ENCODE measurements at places on chromosomes 6 and 20.

DNA sequence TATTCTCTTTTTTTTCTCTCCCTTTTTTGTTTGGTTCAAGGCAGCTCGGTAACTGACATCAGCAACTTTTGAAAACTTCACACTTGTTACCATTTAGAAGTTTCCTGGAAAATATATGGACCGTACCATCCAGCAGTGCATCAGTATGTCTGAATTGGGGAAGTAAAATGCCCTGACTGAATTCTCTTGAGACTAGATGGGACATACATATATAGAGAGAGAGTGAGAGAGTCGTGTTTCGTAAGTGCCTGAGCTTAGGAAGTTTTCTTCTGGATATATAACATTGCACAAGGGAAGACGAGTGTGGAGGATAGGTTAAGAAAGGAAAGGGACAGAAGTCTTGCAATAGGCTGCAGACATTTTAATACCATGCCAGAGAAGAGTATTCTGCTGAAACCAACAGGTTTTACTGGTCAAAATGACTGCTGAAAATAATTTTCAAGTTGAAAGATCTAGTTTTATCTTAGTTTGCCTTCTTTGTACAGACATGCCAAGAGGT lies 10.6 kb downstream of the HEY2 start:
- no peak for DNase-seq

DNA sequence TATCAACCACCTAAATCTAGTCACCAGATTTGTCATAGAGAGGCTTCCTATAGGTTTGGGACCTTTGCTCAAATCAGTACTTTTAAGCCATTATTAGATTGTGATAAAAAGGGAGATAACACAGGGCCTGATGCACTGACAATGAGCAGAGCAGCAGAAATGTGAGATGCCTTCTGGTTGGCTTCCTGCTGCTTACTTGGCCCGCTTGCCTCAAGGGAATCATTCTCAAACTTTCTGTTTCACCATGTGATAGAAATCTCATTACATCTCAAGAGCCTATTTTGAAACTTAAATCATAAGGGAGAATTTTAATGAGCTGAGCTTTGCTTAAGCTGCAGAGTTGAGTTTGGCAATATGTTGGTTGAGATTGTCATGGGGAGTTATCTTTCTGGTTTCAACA lies 606.0 kb downstream of the DHX35 start:
- DNase-seq = no peak

DNA sequence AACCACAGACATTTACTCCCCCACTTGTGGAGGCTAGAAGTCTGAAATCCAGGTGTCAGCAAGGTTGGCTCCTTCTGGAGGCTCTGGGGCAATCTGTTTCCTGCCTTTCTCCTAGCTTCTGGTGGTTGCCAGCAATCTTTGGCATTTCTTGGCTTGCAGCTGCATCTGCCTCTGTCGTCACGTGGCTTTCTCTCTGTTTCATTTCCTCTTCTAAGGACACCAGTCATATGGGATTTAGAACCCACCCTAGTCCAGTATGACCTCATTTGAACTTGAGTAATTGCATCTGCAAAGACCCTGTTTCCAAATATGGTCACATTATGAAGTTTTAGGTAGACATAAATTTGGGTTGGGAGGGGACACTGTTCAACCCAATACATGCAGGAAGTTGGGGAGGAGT lies 56.2 kb upstream of the EPB41L1 start:
- DNase-seq = peak; percentile 45

- no peak for DNase-seq
Measured at GRCh38 chr20:45136911-45137310, 12.6 kb upstream of the WFDC12 start.

GRCh38 chr20:53412577-53413185 lies 181.0 kb downstream of the ZNF217 start:
- no peak for DNase-seq

DNA sequence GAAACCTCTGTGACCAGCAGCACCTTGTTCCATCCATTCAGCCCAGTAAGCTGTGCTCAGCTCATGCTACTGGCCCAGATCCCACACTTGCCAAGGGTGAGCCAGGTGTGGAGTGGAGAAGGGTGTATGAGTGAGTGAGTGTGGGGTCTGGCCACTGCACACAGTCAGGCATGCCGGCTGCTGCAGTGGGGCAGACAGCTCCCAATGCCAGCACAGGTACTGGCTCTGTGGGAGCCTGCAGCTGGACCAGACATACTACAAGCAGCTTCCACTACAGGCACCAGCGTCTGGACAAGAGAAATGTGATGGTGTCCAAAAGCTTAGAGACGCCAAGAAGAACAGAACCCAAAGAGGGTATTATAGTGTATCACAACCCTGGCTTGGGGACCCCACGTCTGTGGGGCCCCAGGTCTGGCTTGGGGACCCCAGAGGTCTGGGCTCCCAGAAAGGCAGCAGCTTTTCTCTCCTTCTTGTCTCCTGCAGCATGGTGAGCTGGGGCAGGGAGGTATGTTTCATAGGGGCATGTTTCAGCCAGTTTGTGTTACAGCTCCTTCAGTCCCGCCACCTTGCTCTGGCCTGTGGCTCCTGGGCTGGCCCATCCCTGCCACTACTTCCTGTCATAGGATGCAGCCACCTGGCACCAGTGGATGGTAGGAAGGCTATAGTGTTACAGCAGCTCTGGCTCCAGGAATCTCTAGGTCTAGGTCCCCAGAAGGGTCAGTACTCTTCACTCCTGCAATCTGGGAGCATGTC lies 152.4 kb upstream of the HSF2 start:
- no peak for DNase-seq

- no peak for DNase-seq
Measured at GRCh38 chr20:5991623-5992441, 41.4 kb downstream of the MCM8 start.

Measured in globus pallidus (tissue), 1 donor.